ENCODE measurements at places on chromosomes 7 and 10.

DNA sequence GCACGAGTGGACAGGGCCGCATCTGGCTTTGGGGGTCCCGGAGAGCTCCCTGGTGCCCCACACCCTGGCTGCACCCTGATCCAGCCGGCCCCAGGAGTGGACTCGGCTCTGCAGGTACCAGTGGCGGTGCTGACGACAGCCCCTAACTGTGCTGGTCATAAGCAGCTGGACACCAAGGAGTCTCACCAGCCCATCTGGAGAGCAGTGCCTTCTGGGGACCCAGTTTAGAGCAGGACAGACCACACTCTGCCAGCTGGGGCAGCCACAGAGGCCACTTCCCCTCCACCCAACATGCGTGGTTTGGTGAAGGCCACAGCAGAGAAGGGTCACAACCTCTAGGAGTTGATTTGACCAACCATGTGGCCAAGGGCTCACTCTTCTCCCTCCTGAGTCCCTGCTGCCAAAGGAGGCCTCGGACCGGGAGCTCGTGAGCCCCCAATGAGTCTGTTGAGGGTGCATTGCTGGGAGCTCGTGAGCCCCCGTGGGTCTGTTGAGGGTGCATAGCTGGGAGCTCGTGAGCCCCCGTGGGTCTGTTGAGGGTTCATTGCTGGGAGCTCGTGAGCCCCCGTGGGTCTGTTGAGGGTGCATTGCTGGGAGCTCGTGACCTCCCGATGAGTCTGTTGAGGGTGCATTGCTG is 16.0 kb upstream of the INPP5A start:
- no peak for DNase-seq

DNA sequence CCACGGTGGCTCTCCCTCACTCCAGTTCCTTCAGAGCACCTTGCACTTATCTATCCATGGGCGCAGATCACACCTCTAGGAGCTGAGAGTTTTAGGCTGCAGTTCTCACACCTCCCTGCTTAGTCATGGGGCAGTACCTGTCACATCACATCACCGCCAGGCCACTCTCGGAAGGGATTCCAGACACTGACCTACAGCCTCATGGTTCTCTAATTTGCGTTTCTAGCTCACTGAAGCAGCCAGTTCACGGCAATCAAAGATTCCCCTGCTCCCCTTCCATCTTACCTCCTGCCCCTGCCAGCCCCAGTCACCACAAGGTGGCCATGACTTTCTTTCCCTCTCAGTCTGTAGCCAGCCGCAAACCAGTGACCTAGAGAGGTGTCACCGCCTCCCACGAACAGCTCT is 34.2 kb downstream of the ADRB1 start:
- no peak for DNase-seq

GRCh38 chr7:42197451-42197850 is 39.6 kb downstream of the GLI3 start:
- DNase-seq = peak; percentile 9

GRCh38 chr7:138584696-138585095 is 116.5 kb downstream of the SVOPL start:
- no peak for DNase-seq
